ENCODE measurements at places on chromosomes 5 and 9. TPM values are rescaled to one million over a fixed set of nuclear protein-coding genes. Genes with fewer than 3 reads are reported as not detected.

GRCh38 chr9:134411440-134412297 lies 85.4 kb downstream of the RXRA start:
- no peak for DNase-seq

DNA sequence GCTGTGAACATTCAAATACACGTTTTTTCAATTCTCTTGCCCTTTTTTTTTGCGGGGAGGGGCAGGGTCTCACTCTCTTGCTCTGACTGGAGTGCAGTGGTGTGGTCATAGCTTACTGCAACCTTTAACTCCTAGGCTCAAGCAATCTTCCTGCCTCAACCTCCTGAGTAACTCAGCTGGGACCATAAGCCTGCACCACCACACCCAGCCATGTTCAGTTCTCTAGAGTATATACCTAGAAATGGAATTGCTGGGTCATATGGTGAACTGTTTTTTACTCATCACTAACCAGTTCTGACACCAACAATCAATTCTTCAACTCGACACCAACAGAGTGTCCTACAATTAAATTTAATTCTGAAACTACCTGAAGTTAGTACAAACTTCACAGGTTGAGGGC lies 85.5 kb upstream of the ZNF169 start:
- DNase-seq = no peak

VCP gene
- total RNA-seq = 396 TPM

LCN9 gene
- total RNA-seq = not detected

IL5 gene
- not detected for total RNA-seq

ZNF354B gene
- 4.3 TPM for total RNA-seq

CKMT2 gene
- not detected for total RNA-seq

TMEM252 gene
- not detected for total RNA-seq
